Large intestine (tissue), 12 donors: ENCODE measurements at places on chromosomes 1 and 21. TPM values are rescaled to one million over a fixed set of nuclear protein-coding genes. Genes with fewer than 3 reads are reported as not detected.

The USP21 gene
- 29.4 TPM for polyA plus RNA-seq

GRCh38 chr1:213783893-213784292 is 203.9 kb upstream of the PROX1 start:
- no peak for DNase-seq

DNA sequence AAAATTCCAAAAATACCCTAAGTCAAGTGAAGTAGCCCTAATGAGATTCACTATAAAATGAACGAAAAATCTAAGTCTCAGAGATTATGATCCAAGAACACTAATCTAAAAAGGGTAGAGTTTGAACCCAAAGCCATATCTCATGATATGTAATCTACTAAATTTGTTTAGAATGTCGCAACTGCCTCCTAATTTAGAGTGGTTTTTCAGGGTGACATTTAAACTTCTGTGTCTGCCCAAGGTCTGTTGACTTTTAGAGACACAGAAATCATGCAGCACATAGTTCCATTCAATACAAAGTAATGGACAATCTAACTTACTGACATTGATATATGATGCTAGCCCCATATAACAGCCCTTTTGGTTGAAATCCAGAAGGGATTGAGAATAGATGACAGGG is 28.9 kb downstream of the FMO3 start:
- no peak for DNase-seq

The SUCO gene
- 44.0 TPM for polyA plus RNA-seq

- peak; percentile 74 for DNase-seq
These were observed 4.5 kb downstream of the LDLRAD1 start for GRCh38 chr1:54013393-54014008.

- no peak for DNase-seq
These were observed 70.9 kb upstream of the ACOT11 start for GRCh38 chr1:54477153-54477561.

The ANKRD35 gene
- 0.93 TPM for polyA plus RNA-seq

The SGIP1 gene
- polyA plus RNA-seq = 15.2 TPM
